ENCODE measurements at places on chromosomes 4 and X.

GRCh38 chr4:87530868-87531267, 1.7 kb upstream of the SPARCL1 start:
- no peak for DNase-seq

DNA sequence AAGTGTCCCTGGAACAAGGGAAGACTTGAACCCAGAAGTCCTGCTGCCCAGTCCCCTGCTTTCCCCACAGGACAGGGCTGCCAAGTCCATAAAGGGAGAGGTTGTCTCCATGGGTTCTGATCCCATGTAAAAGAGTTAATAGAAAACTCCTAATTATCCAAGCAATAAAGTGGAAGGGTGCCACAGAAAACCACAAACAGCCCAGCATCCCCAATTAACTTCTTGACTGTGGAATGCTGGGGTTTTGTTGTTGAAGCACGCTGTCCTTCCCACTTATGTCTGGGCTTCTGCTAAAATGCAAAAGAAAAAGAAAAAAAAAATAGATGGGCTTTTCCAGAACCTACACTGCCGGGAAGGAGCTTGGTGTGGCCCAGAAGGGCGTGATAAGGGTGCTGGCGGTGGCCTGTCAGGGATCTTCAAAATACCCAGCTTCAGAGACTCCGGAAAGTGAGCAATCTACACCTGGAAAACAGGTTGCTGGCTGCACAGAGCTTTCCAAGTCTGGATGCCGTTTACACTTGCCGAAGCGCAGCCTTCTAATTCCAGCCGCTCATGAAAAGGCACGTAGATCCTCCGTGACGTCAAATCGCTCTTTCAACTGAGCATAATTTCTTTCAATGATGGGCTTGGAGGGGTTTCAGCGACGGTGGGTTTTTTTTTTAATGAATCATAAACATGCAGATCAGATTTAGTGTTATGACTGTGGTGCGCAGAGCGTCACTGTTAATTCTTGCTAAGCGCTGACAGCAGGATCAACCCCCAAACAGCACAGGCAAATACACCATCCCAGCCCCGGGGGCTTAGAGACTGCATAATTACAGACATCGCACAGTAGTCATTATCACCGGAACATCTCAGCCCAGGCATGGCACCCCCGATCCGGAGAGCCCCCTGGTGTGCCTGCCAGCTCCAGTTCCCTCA, 197.6 kb downstream of the BCOR start:
- DNase-seq, result no peak

DNA sequence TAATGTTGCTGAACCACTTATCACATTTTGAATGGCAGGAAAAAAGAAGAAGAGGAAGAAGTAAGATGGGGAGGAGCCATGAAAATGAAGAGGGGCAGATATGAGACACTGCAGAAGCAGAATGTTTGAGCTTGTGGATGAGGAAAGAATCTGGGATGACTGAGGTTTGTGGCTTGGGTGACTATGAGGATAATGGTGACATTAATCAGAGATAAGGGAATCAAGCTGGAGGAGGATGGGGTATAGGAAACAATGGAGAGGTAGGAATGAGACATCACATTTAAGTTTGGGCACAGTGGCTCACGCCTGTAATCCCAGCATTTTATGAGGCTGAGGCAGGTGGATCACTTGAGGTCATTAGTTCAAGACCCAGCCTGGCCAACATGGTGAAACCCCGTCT, 19.1 kb upstream of the PHF8 start:
- DNase-seq, result no peak

DNA sequence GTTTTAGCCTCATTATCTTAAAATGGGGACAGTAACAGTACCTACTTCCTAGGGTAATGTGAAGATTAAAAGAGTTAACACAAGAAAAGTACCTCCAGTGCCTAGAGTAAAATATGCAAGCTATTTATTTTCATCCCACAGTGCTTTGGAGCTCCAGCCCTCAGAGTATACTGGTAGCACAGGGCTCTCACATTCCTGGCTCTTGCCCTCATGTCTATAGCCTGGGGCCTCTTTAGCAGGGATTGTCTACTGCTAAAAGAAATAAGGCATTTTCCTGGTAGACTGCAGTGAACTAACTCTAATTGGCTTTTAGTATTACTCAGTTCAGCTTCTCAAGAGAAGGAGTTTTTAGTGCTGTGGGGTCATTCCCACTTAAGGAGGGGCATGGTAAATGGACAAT, 60.8 kb downstream of the RRAGB start:
- no peak for DNase-seq

DNA sequence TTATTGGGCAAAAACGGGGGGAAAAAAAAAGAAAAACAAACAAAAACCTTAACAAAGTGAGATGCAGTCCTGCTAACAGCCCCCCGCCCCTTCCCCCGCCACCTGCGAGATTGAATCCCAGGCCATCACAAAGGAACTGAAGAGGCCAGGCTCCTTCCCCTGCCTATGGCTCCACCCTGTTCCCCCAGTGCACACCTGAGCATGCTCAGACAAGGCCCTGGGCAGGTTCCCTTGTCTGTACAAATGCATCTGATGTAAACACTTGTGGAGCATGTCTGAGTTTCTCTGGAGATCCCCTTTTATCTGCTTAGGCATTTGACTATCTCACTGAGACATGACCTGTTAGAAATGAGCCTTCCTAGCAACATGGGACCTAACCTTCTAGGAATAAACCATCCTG, 983.7 kb upstream of the PABPC4L start:
- DNase-seq, result no peak

- no peak for DNase-seq
Observed at GRCh38 chr4:4668355-4669210, 126.7 kb upstream of the STX18 start.

- DNase-seq, result no peak
Observed at GRCh38 chrX:115906276-115906675, 264.3 kb upstream of the AGTR2 start.

DNA sequence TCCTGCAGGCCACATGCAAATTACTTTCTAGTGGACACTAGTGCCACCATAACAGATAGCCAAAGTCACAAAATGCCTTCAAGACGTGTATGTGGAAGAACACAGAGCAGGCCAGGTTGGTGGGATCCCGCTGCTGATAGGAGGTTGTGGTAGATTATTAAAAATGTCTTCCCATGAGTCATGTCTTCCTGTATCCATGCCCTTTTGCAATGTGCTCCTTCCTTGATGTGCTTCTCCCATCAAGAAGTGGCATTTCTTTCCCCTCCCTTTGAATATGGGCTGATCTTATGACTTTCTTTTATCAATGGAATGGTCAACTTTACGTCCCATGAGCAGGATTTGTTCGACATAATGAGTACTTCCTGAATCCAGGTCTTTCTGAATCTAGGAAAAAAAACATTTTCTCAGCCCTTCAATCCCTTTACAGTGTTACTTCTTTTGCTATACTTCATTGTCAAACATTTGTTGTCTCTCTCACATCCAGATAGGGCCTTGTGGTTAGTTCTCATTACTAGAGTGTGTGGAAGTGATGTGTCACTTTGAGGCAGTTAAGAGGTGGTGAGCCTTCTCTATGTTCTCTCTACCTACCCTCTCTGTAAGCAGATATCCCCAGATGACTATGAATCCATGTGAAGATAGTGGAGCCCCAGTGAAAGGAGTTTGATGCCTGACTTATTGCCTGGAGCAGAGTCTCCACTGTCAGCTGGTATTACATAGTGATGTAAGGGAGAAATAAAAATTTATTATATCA, 519.2 kb upstream of the DIPK2B start:
- no peak for DNase-seq

DNA sequence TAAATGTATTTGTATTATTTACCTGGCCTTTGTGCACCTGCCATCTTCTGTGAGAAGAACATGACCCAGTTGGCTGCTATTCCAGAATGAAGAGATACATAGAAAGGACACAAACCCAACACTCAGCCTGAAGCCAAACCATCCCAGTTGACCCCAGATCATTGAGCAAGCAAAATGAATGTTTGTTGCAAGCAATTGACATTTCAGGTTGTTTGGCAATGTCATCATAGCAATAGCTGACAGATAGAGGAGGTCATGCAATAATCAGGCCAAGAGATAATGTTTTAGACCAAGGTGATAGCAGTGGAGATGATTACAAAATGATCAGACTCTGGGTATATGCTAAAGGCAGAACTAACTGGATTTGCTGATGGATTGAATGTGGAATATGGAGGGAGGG, 71.2 kb upstream of the TMEM164 start:
- no peak for DNase-seq

- DNase-seq, result no peak
Observed at GRCh38 chr4:101475246-101475645, 127.9 kb upstream of the PPP3CA start.

DNA sequence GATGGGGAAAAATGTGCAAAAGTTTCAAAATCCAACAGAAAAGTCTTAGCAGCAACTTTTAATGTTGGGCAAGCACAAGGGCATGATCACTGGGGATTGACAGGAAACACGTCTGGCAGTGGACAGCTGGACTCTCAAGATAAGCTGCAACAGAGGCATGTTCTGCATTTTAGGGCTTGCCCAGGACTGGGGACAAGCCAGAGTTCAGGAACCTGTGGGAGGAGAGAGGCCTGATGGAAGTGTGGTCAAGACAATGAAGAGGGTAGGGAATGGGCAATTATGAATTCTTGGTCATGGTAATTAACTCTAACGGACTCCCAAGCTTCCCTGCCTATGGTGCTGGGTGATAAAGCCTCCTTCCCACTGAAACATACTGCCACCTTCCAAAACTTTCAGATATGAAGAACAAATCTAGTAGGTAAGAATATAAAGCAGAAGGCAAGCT, 48.4 kb downstream of the ANXA3 start:
- DNase-seq, result no peak

DNA sequence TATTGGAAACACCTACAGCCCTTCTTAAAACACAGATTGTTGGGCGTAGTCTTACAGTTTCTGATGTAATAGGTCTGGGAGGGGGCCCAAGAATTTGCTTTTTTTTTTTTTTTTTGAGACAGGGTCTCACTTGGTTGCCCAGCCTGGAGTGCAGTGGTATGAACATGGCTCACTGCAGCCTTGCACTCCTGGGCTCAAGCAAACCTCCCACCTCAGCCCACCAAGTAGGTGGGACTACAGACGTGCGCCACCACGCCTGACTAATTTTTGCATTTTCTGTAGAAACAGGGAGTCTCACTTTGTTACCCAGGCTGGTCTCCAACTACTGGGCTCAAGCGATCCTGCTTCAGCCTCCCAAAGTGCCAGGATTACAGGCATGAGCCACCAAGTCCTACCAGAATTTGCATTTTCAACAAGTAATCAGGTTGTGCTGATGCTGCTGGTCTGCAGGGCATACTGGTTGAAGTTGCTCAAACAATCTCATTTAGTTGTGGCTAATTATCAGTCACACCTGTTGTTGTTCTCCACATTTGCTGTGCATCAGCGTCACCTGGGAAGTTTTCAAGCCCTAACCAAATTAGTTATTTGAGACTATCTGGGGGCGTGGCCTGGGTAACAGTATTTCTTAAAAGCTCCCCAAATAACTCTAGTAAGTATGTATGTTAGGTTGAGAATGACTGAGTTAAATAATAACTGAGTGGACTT, 14.0 kb downstream of the TMEM154 start:
- DNase-seq, result peak; percentile 46

DNA sequence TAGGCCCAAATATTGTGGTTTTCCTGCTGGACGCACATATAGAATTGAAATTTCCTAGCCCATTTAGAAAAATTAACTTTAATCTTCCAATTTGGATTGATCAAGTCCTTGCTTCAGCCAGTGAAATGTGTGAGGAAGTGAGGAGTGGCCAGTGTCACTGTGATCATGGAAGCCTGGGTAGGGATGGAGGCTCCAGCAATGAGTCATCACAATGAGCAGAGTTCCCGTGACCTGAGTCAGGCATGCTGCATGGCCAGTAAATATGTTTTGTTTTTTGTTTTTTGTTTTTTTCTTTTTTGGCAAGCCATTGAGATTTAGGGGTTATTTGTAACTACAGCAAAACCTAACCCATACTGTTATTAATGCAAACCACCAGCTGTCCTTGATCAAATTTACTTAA, 52.1 kb downstream of the IDS start:
- DNase-seq, result no peak

- no peak for DNase-seq
Observed at GRCh38 chrX:109344101-109344500, 137.8 kb downstream of the GUCY2F start.

- DNase-seq, result no peak
Observed at GRCh38 chrX:116379854-116380253, 56.6 kb upstream of the SLC6A14 start.

DNA sequence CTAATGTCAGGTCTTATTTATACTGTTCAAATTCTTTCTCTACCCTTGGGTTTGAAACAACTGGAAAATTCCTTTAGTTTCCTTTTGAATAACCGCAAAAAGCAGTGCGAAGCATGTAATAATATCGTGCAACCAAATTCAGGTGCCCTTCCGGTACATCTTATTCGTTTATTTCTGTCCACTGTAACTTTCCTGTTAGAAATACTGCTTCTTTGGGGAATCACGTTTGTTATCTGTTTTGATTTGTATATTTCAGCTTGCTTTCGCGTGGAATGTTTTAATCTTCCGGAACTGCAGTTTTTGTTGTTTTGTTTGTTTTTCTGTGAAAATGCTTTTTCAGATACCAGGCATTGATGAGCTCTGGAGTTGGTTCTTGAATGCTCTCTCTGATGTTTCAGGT, 85.7 kb upstream of the HPRT1 start:
- DNase-seq, result no peak

- DNase-seq, result no peak
Observed at GRCh38 chr4:55170462-55170861, 45.1 kb upstream of the KDR start.

GRCh38 chr4:22442956-22443355, 72.9 kb downstream of the ADGRA3 start:
- no peak for DNase-seq

GRCh38 chrX:14015294-14015693, 14.4 kb downstream of the GEMIN8 start:
- no peak for DNase-seq

DNA sequence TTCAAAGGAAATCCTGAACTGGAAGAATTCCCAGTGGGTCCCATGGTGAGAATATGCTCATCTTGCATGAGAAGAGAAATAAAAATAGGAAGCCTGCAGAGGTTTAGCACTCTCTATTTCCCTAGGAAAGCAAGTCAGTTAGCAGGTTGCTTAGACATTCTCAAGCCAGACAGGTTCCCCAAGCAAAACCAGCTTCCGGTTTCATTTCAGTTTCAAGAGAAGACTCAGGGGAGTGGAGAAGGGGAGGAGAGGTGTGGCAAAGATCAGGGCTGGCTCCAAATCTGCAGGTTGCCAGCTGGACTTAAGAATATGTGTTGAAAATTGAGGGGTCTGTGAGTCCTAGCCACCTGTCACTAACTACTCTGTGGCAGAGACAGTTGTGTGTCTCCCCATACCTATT, 107.5 kb downstream of the CLNK start:
- no peak for DNase-seq

DNA sequence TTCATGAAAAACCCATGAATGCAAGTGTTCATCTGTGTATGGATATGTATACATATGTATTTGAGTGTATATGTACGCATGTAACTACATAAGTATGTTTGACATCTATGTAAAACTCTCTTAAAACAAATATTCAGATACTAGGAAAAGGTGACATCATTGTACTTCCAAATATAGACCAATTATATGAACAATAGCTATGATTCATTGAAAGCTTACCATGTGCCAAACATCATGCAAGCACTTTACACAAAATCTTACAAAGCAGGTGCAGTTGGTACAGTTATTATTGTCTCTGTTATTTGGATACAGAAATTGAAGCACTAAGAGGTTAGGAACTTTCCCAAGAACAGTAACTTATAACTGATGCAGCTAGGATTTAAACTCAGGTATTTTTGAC, 21.4 kb downstream of the MAGEB17 start:
- DNase-seq, result no peak
